ENCODE measurements at places on chromosomes 7 and 10. TPM values are rescaled to one million over a fixed set of nuclear protein-coding genes. Genes with fewer than 3 reads are reported as not detected.

GRCh38 chr10:773562-774161 lies 84.2 kb upstream of the DIP2C start:
- DNase-seq, result no peak

GRCh38 chr7:151827620-151828019 lies 49.3 kb downstream of the PRKAG2 start:
- no peak for DNase-seq

DNA sequence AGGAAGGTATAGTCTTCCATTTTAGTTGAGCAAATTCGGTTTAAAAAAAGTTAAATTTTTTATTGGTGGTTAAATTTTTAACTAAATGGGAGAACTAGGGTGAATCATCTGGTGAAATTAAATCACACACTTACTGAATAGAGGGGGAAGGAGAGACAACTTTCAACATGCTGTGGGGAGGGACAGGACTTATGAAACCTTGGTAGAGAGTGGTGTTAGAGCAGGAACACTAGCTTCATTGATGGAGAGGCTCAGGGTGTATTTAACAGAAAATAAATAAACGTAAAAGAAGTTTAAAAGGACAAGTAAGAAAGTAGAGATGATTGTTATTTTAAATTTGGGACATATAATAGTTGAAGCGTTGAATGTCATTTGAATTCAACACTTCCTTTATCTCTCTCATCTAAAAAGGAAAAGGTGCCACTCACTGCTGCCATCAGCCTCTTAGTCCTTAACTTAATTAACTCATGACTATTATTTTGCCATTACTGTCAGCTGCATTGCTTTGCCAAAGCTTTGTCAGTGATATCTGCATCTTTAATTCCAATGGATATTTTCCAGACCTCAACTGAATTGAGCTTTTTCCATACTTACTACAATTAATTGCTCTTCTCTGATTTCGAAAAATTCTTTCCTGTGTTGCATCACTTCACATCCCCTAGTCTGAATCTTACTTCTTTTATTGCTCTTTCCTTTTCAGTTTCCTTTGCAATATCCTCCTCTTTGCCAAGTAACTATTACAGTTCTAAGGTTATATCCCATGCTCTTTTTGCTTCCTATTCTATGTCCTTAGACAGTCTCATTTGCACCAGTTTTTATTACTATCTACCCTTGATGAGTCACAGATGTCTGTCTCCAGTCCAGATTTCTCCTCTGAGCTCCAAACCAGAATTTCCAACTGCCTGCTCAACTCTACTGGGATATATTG lies 71.7 kb downstream of the GNAT3 start:
- DNase-seq, result no peak

DNA sequence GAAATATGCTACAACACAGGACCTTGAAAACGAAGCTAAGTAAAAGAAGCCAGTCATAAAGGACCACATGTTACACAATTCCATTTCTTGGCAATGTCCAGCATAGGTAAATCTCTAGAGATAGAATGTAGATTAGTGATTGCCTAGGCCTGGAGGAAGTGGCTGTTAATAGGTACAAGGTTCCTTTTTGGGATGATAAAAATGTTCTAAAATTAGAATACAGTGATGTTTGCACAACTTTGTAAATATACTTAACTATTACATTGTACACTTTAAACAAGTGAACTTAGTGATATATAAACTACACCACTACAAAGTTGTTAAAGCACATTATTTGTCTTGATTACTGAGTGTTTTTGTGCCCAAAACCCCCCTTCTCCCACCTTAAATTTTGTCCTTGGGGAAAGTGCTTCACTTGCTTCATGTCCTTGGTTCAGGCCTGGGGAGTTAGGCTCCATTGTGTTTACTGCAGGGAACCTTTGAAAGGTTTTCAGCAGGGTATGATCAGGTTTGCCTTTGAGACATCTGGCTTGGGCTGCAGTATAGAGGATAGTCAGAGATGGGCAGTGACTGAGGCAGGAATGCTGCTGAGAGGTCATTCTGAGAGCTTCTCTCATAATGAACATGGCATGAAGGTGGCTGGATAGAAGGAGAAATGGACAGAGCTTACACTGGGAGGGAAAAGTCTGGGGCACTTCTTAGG lies 1052.6 kb downstream of the REEP3 start:
- no peak for DNase-seq

DNA sequence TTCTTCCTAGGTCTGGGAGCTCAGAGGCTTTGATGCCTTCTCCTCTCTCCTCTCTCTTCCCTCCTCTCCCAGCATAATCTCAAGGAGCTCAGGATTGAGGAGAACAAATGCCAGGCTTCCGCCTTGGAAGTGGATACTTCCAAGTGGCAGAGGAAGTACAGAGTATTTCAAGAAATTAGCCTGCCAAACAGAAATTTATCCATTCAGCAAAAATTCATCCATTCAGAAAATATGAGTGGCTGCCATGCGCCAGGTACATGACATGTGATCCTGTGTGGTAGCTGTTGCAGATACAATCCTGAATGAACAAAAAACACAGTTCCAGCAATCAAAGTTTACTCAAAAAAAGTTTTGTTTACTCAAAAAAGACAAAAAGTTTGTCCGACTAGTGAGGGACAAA lies 18.4 kb downstream of the NOLC1 start:
- no peak for DNase-seq

The CHRM2 gene
- not detected for polyA plus RNA-seq

The LRIT1 gene
- not detected for polyA plus RNA-seq

The SORBS1 gene
- polyA plus RNA-seq, result 0.73 TPM

The MYH16 gene
- polyA plus RNA-seq, result 0.32 TPM

Data from A549 (cell line).